ENCODE measurements at places on chromosomes 7 and 10.

DNA sequence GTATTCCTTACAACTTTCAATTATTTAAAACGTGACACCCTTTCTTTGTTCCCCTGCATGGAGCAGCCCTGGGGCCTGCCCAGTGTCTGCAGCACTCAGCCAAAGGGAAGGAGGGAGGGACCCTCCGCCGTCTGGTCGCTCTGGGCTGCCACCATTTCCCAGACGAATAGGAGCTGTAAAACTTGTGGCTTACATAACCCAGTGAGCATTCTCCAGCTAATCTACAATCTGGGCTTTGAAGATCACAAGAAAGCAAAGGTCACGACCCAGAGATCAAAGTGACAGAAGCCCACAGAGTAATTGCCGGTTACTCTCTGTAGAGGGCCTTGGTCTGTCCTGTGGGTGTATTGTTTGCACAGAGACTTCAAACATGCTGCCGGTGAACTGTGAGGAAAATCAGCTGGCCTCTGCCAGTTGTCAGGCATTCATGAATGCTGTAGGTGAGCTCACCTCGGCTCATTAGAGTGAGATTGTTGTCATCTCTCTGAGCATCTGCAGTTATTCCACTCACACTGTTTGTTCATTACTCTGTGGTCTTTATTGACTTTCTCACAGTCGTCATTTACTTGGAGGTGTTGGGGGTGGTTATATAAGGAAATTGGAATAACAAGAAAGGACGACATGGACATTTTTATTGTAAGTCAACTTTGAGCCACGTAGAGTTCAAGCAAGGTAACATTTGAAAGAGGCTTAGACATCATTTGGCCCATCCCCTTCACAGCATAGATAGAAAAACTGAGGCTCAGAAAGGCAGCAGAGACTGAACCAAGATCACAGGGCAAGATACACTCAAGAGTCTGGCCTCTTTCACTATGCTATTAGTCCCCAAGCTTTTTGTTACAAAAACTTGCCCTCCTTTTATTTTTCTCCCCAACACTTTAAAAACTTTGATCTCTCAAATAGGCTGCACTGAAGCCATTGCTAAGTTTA lies 619.8 kb downstream of the LRMDA start:
- no peak for DNase-seq

GRCh38 chr7:144975882-144976281 lies 140.0 kb upstream of the TPK1 start:
- DNase-seq = no peak

GRCh38 chr7:31028006-31028405 lies 24.1 kb upstream of the ADCYAP1R1 start:
- DNase-seq = no peak

DNA sequence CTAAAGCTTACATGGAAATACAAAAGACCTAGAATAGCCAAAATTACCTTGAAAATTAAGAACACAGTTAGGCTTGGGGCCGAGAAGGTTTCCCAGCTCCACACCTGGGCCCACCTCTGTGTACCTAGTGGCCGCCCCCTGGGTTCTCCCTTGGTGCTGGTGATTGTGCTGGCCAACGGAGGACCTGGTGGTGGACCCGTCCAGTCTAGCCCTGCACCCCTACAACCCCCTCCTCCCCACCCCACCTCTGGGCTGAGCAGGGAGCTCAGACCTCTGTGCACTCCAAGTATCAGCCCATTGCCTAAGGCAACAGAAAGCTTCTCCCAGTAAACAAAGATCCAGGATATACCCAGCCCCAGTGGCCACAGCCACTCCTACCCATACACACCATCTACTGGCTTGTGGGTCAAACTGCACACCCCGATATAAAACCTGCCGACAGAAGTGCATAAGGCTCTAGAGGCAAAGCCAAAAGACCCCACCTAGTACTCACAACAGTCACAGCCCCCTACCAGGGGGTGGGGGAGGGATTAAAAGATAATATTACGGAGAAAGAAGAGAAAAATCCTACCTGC lies 105.0 kb upstream of the DIP2C start:
- DNase-seq = no peak

DNA sequence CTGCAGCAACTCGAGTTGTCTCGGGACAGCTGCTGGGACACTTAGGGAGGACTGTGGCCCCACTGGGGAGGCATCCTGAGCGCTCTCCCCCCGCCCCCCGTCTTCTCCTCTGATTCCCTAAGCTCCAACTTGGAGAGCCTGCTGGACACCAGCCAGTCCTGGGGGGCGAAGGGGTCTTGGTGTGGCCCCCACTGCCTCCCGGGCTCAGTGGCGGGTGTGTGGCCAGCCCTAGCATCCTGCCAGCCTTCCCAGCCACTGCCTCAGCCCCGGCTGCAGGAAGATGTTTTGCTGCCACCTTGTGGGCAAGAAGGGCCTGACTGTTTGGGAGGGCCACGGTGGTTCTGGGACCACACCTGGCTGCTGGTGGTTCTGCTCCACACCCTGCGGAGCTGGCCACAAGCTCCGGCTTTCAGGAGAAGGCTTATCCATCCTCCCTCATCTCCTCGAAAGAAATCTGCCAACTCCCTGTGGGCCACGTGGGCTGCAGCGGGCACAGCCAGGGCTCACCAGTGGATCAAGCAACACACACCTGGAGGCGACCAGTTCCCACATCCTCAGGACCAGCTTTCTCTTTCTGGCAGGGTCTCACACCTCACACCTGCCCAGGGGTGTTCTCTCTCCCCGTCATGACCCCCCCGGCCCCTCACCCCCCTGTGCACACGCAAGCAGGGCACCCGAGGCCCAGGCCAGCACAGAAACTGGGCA lies 24.8 kb downstream of the AGAP3 start:
- DNase-seq = peak; percentile 59

DNA sequence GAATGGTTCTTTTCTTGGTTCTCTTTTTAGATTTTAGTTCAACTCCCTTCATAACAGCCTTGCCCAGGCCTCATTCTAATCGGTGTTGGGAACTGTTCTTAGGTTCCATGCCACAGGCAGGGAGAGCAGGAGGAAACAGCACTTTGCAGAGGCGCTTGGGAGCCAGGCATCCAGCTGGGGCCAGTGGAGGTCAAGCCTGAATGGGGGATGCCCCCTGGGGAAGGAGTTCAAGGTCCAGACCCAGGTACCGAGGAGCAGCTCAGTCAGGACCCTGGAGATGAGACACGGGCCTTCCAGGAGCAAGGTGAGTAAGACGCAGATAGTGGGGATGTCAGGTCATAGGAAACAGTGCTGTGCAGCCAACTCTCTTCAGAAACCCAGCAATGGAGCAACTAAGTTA lies 4.5 kb downstream of the ZSCAN25 start:
- DNase-seq = no peak

GRCh38 chr7:6274743-6275142 lies 2.3 kb upstream of the CYTH3 start:
- DNase-seq = no peak

- DNase-seq = no peak
Measured at GRCh38 chr7:6246251-6246917, 26.0 kb downstream of the CYTH3 start.

DNA sequence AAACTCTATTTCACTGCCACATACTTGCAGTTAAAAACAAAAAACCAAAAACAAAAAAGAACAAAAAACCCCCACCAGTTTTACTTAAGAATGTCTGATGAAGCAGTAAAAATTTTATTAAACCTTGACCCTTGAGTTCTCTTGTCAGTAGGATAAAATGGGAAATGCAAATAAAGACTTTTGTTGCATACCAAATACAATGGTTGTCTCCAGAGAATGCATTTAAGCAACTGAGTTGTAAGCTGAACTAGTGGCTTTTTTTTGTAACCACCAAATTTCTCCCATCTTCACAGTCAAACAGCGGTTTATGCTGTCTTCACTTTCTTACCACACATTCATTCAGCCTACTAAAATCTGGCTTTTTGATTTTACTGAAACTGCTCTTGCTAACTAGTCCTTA lies 3.1 kb downstream of the SYPL1 start:
- no peak for DNase-seq

GRCh38 chr10:7157091-7157490 lies 253.7 kb downstream of the SFMBT2 start:
- no peak for DNase-seq

DNA sequence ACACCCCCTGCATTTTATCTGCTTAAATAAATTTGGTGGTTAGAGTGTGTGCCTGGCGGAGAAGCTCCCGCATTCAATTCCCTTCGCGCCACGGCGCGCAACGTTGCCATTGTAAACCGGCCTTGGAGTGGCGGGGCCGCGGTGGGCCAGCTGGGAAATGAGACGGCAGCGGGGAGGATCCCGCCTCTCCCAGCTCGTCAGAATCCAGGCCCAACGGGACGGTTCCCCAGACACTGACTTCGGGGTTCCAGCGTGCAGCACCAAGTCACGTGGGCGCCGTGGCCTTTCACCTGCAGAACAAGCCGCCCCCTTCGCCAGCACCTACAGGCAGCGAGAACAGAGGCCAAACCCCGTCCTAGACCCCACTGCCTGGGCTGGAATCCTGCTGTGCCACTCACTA lies 103.4 kb downstream of the GRID1 start:
- no peak for DNase-seq

- DNase-seq = no peak
Measured at GRCh38 chr7:97748482-97748881, 16.6 kb downstream of the TAC1 start.

- DNase-seq = no peak
Measured at GRCh38 chr10:84397735-84398144, 69.4 kb downstream of the CCSER2 start.

All from stimulated activated CD8-positive, alpha-beta memory T cell treated with anti-CD3 and anti-CD28 coated beads, Interleukin-15, amount 100 ng/mL, for 1 hour (primary cell).